Sciatic nerve (tissue), 2 donors: ENCODE measurements at places on chromosomes 11 and 22. TPM values are rescaled to one million over a fixed set of nuclear protein-coding genes. Genes with fewer than 3 reads are reported as not detected.

DNA sequence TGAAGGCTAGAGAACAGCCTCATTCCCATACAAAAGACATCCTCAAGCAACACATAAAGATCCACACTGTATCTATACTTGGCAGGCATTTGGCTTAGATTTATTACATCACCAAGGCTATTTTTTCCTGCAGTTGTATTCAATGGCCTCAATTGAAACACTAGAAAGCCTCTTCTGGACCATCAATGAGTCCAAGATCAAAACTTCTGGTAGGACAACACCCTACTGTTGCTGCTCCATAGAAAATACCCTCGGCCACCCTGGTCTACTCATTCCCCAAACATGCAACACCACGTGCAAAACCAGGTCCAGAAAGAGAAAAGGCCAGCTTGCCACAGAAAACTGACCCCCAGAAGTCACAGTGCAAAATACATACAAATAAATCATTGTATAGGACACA lies 56.9 kb upstream of the CADM1 start:
- DNase-seq: no peak

The CSTPP1 gene
- 30.4 TPM for total RNA-seq

The OR51E2 gene
- 0.45 TPM for total RNA-seq

DNA sequence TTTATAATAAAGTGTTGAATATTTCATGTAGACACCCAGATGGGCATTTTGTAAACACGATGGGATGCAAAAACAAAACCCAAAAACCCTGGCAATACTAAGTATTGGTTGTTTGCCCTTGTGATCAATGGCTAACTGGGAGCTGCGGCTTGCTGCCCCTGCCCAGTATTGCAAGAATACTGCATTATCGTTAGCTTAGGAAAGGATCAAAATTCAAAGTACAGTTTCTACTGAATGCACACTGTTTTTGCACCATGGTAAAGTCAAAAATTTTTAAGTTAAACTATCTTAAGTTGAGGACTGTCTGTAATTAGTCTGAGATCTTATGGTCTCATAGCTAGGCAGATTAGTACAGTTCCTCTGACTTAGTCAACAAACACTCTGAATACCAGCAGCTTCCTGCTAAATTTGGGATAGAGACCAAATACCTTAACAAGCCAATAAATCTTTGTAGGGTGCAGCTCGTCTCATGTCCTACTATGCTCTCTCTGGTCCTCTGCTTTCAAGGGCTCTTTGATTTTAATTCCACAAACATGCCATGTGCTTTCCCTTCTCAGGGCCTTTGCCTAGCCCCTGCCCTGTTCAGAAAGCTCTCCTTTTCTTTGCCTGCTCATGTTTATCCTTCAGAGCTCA lies 4.0 kb downstream of the CCDC90B start:
- no peak for DNase-seq

The GAL3ST3 gene
- not detected for total RNA-seq
